SIG-M5 (cell line): ENCODE measurements at places on chromosomes 13 and 19.

DNA sequence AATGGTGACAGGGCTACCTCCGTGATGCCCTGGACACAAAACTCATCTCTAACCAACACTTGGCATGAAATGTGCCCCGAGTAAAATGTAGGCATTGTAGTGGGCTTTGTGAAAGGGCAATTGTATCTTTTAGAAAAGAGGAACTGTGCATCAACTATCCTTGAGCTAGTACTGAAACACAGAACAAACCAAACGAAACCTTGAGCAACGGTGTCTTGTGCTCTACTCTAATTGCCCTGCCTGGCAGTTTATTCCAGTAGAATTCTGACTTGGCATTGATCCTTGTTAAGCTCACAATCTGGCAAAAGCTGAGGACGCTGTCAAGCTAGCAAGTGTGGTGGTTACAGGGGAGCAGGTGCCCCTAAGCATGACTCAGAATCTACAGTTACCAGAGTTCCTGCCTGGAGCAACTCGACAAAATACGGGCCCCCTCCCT, 707.1 kb upstream of the SPRY2 start:
- DNase-seq: no peak

DNA sequence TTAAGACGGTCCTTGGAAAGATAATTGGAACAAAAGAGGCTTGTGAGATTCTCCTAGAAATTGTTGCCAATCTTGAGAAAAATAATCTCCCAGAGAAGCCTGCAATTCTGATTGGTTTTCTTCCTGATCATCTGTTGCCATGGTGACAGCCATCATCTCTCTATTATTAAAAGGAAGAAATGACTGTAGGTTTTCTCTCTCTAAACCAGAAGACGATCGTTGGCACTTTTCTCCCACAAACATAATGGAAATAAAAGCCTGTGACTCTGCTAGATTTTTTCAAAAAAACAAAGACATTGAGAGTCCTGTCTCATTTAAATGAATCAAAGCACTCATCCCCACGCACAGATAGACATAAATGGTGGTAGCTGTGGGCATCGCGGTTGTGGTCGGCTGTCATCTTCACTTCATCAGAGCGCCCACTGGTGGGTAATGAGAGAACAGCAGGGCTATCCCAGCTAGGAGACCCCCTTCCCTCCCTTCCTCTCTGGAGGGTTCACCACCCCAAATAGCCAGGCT, 21.7 kb upstream of the CALM3 start:
- DNase-seq: no peak

GRCh38 chr19:2167896-2168618, 4.3 kb downstream of the DOT1L start:
- no peak for DNase-seq

DNA sequence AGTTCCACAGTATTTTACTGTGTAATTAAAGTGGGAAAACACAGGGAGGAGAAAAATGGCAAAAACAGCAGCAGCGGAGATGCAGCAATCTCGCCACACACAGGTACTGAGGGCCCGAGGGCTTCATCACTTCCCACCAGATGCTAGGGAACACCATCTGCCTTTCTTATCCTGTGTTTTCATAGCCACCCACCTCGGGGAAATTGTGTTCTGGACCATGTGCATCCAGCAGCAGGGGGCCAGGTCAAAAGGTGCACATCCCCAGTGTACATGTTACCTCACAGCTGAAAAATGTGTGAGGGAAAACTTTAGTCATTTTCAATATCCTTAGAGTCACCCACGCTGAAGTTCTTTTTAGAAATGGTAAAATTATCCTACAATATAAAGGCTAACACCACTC, 30.2 kb downstream of the PDCD5 start:
- no peak for DNase-seq

GRCh38 chr19:28578786-28579505, 634.0 kb downstream of the UQCRFS1 start:
- DNase-seq: no peak

- DNase-seq: no peak
These were observed 16.3 kb downstream of the PLA2G4C start for GRCh38 chr19:48094129-48094854.

- no peak for DNase-seq
These were observed 5.7 kb downstream of the CDK8 start for GRCh38 chr13:26259634-26260033.

- DNase-seq: no peak
These were observed 41.3 kb upstream of the IGFL4 start for GRCh38 chr19:46081928-46082727.

DNA sequence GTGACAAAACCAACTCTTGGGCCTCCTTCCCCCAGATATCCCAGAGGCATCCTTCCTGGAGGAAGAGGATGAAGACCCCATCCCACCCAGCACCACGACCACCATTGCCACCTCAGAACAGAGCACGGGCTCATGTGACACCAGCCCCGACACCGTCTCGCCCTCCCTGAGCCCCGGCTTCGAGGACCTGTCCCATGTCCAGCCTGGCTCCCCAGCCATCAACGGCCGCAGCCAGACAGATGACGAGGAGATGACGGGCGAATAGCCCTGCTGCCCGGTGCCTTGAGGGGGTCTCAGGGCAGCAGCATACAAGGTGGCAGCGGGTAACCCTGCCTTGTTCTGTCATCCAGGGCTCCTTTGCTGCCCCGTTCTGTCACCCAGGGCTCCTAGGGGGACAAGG, 3.3 kb upstream of the UBA52 start:
- DNase-seq: no peak

DNA sequence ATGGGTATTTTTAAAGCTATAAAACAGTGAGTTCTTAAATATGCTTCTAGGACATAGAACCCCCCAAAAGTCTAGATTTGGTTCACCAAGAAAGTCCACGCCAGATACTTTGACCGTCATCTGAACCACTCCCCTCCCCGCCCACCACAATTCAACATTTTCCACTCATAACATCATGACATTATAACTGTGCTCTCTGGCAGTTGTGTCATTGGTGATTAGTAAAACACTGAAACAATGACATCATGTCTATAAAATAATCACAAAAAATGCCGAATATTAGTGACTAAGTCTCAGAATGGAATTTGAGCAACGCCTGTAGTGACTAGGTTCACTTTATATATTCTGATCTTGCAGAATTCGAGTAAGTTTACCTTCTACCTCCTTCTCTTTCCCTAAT, 732.3 kb downstream of the FGF9 start:
- no peak for DNase-seq

GRCh38 chr19:9808855-9809824, 9.7 kb downstream of the FBXL12 start:
- DNase-seq: no peak

GRCh38 chr13:97506511-97506910, 72.5 kb downstream of the RAP2A start:
- DNase-seq: no peak

GRCh38 chr19:15296353-15296752, 36.0 kb downstream of the BRD4 start:
- no peak for DNase-seq

DNA sequence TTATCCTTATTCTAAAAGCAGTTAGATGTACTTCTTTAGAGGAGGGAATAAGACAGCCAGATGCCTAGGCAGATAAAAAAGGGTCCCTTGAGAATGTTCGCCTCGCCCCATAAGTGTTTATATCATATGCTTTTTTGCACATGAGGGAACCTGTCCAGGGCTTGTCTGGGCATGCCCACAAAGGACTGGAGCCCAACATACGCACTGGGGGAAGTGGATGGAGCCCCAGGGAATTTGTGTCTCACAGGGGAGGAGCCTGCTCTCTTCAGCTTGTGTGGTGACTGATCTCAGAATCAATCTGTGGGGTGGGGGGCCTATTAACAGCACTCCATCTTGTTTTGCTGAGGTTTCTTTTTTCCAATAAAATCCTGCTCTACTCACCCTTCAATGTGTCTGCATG, 22.6 kb downstream of the MED4 start:
- DNase-seq: no peak

- no peak for DNase-seq
These were observed 513.6 kb downstream of the PCDH9 start for GRCh38 chr13:66716538-66716937.

- DNase-seq: no peak
These were observed 964 bp downstream of the PCDH17 start for GRCh38 chr13:57632276-57633140.

DNA sequence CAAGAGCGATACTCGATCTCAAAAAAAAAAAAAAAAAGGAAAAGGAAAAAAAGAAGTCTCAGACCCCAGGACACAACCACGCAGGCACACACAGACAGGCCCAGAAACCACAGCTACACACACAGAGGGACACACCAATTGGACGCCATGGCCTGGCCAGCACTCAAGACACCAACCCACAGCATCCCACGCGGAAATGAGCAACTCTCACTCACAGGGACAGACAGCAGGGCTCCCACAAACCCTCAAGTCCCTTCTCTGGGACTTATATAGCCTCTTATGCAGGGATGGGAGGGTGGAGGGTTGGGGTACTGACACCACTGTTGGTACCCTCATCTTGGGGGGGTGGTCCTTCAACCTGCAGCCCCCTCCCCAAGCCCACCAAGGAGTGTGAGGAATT, 5.9 kb downstream of the NOTCH3 start:
- DNase-seq: no peak

- DNase-seq: no peak
These were observed 269.0 kb upstream of the SLC10A2 start for GRCh38 chr13:103335241-103335640.

GRCh38 chr19:30235946-30236345, 136.2 kb upstream of the ZNF536 start:
- no peak for DNase-seq

- no peak for DNase-seq
These were observed 7.1 kb upstream of the EPN1 start for GRCh38 chr19:55667958-55668357.

GRCh38 chr19:33396701-33397535, 23.4 kb downstream of the CEBPG start:
- DNase-seq: no peak

DNA sequence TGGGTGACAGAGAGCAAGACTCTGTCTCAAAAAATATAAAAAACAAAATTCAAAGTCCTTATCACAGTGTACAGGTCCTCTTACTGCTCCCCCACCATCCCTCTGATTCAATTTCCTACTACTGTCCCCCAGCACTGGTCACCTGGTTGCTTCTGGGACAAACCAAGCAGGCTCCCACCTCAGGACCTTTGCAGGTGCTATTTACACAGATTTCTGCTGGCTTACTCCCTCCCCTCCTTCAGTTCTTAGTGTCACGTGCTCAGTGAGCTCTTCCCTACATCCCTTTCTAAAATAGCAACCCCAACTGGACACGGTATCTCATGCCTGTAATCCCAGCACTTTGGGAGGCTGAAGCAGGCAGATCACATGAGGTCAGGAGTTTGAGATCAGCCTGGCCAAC, 6.0 kb downstream of the IRF2BP1 start:
- DNase-seq: no peak

DNA sequence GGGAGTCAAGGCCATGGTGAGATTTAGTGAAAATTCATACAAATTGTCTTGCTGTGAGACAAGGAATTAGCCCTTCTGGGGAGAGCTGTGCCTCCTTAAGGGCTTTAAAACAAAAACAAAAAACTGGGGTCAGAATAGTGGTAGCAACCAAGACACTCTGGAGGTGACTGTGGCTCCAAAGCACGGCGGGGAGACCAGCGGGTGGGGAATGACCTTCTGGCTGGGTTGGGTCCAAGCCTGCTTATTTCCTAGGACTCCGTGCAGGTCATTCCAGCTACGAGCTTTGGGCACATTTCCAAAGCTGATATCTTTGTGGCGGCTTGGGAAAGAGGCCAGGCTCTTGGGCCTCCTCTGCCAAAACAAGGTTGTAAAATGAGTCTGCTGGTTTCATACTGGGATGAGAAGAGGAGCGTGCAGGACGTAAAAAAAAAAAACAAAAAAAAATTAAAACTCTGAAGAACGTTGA, 348.3 kb downstream of the UQCRFS1 start:
- no peak for DNase-seq

DNA sequence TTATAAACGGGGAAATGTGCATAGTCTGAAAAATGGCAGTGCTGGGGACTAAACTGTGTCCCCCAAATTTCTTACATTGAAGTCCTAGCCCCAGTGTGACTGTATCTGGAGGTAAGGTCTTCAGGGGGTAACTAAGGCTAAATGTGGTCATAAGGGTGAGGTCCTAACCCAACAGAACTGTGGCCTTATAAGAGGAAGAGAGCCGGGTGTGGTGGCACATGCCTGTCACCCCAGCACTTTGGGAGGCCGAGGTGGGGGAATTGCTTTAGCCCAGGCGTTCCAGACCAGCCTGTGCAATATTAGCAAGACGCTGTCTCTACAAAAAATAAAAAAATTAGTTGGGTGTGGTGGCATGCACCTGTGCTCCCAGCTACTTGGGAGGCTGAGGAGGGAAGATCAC, 17.8 kb downstream of the PROZ start:
- DNase-seq: no peak

- DNase-seq: no peak
These were observed 6.4 kb downstream of the MYO9B start for GRCh38 chr19:17081672-17082630.

DNA sequence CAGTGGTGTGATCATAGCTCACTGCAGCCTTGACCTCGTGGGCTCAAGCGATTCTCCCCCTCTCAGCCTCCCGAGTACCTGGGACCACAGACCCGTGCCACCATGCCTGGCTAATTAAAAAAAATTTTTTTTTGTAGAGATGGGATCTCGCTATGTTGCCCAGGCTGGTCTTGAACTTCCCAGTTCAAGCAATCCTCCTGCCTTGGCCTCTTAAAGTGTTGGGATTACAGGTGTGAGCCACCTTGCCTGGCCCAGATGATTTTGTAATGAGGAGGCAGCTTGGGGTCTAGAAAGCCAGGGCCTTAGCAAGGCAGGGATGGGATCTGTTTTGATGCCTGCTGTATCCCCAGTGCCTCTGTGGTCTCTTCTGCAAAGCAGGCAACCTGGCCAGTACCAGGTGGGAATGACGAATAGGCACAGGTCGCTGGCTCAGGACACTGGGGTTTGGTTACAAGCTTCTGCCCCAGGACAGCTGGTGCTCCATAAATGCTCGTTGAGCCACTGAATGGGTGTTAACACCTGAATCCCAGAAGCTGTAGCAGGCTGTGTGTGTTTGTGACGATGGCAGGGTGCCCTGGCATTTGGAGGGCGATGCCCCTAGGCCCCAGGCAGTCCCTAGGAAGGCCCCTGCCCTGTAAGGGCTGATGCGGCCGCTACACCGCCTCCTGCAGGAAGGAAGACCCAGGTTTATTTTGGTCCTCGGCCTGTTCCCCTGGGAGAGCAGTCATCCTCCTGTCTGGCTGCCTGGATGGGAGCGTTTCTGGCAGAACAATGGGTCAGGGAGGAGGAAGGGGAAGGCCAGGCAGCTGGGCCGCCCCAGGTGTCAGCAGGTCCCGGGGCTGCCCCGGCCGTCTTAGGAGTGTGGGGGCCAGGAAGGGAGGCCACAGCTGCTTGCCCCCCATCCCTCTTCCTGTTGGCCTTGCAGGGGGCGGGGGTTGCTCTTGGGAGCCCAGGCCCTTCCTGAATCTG, 8.6 kb downstream of the TNFAIP8L1 start:
- no peak for DNase-seq

- DNase-seq: no peak
These were observed 246.5 kb downstream of the FGF9 start for GRCh38 chr13:21917086-21918015.

DNA sequence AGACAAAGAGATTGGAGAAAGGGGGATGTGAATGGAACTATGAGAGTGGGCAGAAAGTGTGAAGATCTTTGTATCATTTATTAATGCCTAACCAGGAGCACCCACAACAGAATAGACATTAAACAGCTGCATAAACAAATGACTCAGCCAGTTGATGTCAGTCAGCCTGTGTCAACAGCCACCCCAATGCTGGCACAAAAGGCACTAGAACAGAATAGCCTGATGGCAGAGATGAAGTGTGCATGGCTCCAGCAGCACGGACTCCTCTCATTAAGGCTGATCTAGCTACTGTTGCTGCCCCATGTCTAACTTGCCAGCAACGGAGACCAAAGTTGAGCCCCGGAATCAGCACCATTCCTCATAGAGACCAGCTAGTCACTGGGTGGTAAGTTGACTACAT, 7.8 kb downstream of the CPB2 start:
- no peak for DNase-seq
